Progenitor cell of endocrine pancreas (in vitro differentiated cells): ENCODE measurements at places on chromosomes 6 and 20. TPM values are rescaled to one million over a fixed set of nuclear protein-coding genes. Genes with fewer than 3 reads are reported as not detected.

The WFDC10B gene
- total RNA-seq = not detected in 2 replicates

The MAK gene
- 1.3 TPM in 2 replicates for total RNA-seq

The UNC5CL gene
- total RNA-seq = 3.7 and 4.7 TPM in 2 replicates

The OTOR gene
- not detected in 2 replicates for total RNA-seq

The DAAM2 gene
- total RNA-seq = 6.3 and 6.6 TPM in 2 replicates

The HCK gene
- not detected in 2 replicates for total RNA-seq

- H3K27ac ChIP-seq = no peak overlapping the region
- peaks cover 4% of the 10 kb centered on the region for H3K4me1 ChIP-seq
- peaks cover 4% of the 10 kb centered on the region for H3K27me3 ChIP-seq
Measured at GRCh38 chr6:165008971-165009370, 300.4 kb downstream of the C6orf118 start.

- peaks cover 91% of the 10 kb centered on the region for H3K27me3 ChIP-seq
- peaks cover 24% of the 10 kb centered on the region for H3K4me1 ChIP-seq
- DNase-seq = peak; percentile 24
- H3K27ac ChIP-seq = no peak overlapping the region
- no peaks in the 10 kb centered on the region for H3K36me3 ChIP-seq
Measured at GRCh38 chr6:108117427-108118358, 43.2 kb upstream of the OSTM1 start.

DNA sequence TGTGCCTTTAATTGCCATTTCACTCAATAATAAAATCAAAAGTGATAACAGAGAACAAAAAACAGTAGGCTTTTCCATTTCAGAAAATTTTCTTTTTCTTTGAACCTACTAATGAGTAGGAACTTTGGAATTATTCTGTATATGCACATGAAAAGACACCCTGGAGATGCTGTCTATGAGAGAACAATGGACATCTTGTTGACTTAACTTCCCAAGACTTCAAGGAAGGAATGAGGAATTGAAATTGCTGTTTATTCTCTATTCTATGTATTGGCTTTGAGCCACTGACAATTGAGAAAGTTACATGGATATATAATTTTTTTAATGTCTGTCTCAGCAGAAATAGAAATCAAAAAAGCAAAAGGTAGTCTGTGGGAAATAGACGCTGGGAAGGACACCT lies 98.6 kb upstream of the PCSK2 start:
- H3K27me3 ChIP-seq = peaks cover 5% of the 10 kb centered on the region
- H3K4me3 ChIP-seq = no peak overlapping the region
- H3K36me3 ChIP-seq = no peaks in the 10 kb centered on the region

GRCh38 chr6:35258858-35259193 lies 709 bp upstream of the ZNF76 start:
- DNase-seq = peak; percentile 22
- peak overlapping the region; percentile 98 for H3K4me3 ChIP-seq
- no peaks in the 10 kb centered on the region for H3K36me3 ChIP-seq
- no peaks in the 10 kb centered on the region for H3K27me3 ChIP-seq
- peak overlapping the region; percentile 99 for H3K27ac ChIP-seq

DNA sequence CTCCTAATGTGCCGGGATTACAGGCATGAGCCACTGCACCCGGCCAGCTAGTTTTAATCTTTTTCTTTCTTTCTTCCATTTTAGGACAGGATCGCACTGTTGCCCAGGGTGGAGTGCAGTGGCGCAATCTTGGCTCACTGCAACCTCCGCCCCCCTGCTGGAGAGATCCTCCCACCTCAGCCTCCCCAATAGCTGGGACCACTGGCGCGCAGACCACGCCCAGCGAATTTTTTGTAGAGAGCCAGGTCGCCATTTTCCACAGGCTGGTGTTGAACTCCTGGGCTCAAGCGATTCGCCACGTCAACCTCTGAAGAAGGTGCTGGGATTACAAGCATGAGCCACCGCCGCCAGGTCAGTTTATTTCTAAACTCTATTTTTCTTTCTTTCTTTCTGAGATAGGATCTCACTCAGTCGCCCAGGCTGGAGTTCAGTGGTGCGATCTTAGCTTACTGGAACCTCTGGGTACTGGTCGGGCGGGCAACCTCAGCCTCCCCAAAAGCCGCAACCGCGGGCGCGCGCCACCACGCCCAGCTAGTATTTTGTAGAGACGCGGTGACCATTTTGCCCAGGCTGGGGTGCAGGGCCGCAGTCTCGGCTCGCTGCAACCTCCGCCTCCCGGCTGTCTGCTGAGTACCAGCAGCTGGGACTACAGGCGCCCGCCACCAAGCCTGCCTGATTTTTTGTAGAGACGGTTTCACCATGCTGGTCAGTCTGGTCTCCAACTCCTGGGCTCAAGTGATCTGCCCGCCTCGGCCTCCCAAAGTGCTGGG lies 20.0 kb upstream of the LIN28B start:
- H3K4me1 ChIP-seq = peaks cover 1% of the 10 kb centered on the region
- no peaks in the 10 kb centered on the region for H3K36me3 ChIP-seq
- no peak for DNase-seq

GRCh38 chr6:134394905-134395304 lies 77.0 kb upstream of the SGK1 start:
- no peaks in the 10 kb centered on the region for H3K27me3 ChIP-seq
- peak overlapping the region; percentile 51 for H3K27ac ChIP-seq
- H3K4me3 ChIP-seq = no peak overlapping the region
- no peak for DNase-seq

GRCh38 chr20:19071446-19071725 lies 141.1 kb upstream of the SLC24A3 start:
- H3K27me3 ChIP-seq = peaks cover 23% of the 10 kb centered on the region
- DNase-seq = no peak
- no peak overlapping the region for H3K27ac ChIP-seq
- no peak overlapping the region for H3K4me3 ChIP-seq

GRCh38 chr6:150417899-150418826 lies 49.4 kb downstream of the IYD start:
- DNase-seq = no peak
- H3K36me3 ChIP-seq = no peaks in the 10 kb centered on the region
- H3K4me3 ChIP-seq = peak overlapping the region; percentile 0

DNA sequence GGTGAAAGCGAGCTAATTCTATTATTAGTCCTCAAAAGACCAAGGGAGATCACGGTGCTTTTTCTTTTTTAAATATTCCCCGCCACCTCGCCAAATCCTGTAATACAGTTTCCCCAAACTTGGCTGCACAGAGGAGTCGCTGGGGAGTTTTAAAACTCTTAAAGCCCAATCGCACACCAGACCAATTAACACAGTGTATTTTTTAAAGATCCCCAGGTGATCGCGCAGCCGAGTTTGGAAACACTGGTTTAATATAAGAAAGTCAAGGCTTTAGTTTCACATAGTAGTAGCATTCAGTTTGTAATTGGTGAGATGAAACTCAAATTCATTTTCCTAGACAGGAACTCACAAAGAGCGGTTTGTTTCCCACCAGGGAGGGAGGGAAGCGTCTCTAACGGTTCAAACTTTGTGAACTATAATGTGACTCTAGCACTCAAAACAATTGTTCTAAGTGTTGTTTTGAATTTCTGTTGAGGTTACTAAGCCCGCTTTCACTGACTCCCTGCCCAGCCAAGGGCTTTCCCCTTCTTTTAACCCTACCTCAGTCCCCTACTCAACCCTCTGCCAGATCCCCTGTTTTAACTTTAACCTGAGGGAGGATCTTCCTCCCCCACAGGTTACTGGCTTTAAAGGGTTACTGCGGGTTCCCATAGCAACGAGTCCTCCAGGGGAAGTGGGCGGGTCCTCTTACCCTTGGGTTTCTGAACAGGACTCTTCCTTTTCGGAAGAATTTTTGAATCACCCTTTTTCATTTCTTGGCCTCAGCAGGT lies 25.7 kb upstream of the BTBD3 start:
- H3K4me1 ChIP-seq = peaks cover 26% of the 10 kb centered on the region
- peaks cover 8% of the 10 kb centered on the region for H3K36me3 ChIP-seq
- H3K4me3 ChIP-seq = peak overlapping the region; percentile 86
- DNase-seq = peak; percentile 49
